ENCODE measurements at places on chromosomes 16 and 17.
A peak's percentile ranks its signal among the peaks of the same experiment; 100 is the strongest.

DNA sequence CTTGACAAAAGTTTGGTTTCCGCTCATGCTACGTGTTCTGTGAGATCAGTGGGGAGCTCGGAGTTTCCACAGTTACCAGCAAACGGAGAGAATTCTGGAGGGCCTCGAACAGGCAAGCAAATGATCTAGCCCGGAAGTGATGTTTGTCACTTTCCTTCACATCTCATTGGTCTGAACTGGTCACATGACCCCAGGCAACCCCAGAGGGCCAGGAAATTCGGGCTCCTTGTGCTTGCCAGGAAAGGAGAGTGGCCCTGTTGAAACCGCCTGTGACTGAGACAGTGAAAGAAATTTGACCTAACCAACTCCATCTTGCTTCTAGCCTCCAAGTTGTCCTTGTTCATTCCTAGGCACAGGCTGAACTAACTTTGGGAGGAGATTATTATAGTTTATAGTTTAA is 23.0 kb downstream of the SPPL2C start:
- DNase-seq = no peak

DNA sequence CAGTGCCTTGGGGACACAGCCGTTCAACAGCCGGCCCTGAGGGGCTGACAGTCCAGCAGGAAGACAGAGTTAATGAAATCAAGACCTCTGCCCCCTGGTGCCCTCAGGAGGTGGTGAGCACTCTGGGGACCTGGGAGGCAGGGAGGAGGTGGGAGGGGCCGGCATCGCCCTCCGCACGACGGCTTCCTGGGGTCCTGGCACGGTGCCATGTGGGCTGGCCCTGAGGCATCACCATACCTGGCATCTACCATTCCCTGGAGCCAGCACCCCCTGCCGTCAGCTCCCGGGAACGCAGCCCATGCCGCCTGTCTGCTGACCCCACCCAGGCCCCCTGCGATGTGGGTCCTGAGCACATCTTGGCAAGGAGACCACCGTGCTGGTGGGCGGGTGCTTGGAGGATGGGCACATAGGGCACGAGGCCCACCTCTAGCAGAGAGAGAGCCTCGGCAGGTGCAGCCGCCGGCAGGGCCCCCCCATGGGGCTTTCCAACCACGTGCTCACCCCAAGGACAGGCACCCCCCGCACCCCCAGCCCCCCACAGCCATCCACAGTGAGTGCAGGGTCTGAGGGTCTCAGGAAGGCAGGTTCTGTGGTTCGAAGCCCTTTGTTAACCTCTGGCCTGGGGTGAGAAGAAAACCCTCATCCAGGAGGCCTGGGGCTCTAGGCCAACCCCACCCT is 52.5 kb downstream of the ZFPM1 start:
- DNase-seq = peak; percentile 45

GRCh38 chr17:20735796-20736195 is 156.3 kb downstream of the CDRT15L2 start:
- DNase-seq = no peak

- DNase-seq = peak; percentile 43
Measured at GRCh38 chr17:42673885-42674754, 2.7 kb downstream of the PLEKHH3 start.

DNA sequence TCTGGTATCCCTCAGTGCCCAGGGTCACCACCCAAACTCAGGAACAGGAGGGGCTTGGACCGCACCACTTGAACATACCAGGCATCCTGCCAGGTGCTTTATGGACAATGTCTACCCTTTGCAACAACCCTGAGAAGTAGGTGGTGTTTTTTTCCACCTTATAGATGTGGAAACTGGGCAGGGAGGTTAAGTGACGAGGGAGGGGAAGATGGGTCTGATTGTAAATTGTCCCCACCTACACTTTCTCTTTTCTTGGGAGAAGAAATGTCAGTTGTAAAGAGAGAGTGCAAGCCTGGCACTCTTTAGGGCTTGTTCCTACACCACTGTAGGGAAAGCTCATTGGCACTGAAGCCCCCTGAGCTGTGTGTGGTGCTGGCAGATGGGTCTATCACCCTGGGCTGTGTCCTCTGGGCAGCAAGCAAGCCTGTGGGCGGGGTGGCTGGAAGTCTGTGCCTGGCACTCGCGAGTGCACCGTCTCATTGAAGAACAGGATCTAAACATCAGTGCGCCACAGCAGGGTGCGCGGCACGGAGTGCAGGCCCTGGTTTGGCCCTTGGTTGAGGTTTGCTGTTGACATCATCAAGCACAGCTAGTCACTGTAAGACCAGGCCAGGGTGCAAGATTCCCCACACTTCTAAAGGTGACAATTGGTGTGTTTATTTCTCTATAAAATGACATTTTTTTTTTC is 15.1 kb downstream of the NOD2 start:
- DNase-seq = peak; percentile 60

- no peak for DNase-seq
Measured at GRCh38 chr16:58588406-58588805, 41.2 kb downstream of the CNOT1 start.

DNA sequence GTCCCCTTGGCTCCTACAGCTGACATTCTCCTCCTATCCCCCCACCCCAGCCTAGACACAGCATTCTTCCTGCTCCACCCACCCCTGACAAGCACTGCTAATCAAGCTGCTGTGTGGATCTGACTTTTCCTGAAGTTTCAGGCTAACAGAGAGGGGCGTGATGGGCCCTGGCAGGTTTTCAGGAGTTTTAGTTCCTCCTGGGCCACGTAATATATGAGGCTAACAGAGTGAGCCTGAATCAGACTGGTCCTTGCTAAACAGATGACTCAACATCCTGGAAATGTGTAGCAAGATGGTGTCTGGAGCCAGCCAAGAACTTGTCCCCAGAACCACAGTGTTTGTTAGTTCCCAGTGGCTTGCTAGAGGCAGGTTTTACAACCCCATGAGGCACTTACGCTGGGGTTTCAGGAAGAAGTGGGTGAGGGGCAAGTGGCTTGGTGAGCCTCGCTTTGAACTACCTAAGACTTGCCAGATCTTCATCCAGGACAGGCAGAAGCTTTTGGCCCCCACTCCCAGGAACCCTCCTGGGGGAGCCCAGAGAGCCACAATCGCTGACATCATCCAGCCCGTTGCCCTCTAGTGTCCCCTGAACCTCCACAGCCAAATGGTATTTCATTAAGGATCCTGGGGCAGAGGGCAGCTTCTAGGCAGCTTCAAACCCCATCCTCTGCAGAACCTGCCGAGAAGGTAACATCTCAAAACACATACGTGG is 15.9 kb downstream of the TMEM92 start:
- peak; percentile 86 for DNase-seq

GRCh38 chr16:52086901-52087300 is 460.0 kb downstream of the TOX3 start:
- DNase-seq = no peak

DNA sequence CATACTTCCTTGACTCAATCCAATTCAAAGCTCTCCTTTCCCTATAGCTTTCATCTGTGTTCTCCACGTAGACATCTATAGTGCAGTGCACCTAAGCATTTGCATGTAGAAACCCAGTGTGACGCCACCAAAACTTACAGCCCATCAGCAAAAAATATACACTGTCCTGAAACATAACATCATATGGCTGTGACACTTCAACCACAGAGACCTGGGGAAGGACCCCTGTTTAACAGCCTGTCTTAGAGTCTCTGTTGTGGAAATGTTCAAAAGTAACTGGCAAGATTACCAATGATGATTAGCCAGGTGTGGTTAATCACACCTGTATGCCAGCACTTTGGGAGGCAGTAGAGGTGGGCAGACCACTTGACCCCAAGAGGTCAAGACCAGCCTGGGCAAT is 22.2 kb downstream of the GSPT1 start:
- no peak for DNase-seq

GRCh38 chr16:11105038-11105903 is 150.7 kb downstream of the SOCS1 start:
- peak; percentile 87 for DNase-seq

DNA sequence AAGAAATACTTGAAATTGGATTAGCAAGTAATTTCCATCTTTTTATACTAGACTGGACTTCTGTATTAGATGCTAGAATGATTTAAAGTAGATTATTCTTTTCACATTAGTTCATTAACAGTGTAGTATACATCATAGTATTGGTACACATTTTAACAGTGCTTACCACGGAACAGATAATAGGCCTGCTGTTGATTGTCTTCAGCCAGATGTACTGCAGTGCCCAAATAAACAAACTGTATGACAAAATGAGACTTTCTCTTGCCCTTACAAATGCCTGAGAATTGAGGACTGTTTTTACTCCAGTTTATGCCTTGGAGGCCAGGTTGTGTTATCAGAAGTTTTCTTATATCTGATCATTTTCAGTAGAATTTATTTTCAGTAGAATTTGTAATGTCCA is 631 bp downstream of the EVI2A start:
- no peak for DNase-seq

DNA sequence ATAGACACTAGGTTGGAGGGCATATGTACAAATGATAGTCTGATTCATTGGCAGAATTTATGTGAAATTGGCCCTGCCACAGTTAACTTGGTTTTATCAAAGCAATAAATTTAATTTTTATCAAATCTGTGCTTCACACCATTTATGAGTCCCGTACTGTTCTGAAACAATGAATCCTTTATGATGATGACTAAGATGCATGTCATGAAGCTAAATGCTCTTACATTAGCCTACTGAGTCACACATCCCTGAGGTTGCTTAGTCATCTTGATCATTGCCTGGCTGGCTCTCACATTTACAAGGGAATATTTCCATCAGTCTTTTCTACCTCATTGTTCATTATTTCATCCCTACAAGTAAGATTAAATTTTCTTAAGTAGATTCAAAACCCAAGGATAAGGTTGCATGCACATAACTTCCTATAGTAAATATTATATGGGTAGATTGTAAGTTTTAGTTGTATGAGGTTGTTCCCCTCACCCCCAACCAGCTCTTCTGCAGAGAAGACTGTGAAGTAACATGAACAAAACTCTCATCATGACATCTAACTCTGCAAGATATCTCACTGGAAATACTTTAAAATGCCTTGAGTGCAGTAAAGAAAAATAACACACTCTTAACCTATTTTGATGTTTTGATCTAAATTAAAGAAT is 170.7 kb downstream of the CYB561 start:
- DNase-seq = peak; percentile 73

DNA sequence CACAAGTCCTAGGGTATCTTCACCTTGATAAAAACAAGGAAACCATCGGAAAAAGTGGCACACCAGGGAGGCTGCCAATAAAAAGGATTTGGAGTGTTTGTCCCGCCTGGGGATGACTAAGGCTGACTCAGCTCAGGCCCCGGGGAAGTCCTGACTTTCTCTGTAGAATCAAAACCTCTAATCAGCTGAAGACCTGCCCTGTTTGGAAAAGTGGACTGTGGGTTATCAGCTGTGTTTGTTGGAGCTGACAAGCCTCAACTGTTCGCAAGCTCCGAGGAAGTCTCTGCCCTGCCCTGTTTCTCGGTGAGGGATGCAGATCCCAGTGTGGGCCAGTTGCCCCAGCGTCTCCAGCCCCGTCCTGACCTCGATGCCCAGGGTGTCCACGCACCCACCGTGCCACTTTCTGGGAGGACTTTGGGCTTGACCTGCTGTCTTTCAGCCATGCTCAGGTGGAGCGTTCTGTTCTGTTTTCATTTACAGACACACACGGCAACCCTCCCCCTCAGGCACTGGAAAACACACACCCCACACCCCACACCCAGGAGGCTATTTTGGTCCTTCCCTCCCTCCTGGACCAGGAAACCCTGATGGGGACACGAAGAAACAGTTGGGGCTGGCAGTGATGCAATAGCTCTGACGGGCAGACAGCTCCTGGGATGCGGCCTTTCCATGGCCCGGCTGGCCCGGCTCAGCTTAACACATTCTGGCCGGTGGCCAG is 27.6 kb upstream of the PITPNA start:
- DNase-seq = no peak

GRCh38 chr16:48607056-48607825 is 2.7 kb downstream of the N4BP1 start:
- DNase-seq = peak; percentile 21

GRCh38 chr17:44118427-44119050 is 4.9 kb downstream of the HDAC5 start:
- DNase-seq = no peak

DNA sequence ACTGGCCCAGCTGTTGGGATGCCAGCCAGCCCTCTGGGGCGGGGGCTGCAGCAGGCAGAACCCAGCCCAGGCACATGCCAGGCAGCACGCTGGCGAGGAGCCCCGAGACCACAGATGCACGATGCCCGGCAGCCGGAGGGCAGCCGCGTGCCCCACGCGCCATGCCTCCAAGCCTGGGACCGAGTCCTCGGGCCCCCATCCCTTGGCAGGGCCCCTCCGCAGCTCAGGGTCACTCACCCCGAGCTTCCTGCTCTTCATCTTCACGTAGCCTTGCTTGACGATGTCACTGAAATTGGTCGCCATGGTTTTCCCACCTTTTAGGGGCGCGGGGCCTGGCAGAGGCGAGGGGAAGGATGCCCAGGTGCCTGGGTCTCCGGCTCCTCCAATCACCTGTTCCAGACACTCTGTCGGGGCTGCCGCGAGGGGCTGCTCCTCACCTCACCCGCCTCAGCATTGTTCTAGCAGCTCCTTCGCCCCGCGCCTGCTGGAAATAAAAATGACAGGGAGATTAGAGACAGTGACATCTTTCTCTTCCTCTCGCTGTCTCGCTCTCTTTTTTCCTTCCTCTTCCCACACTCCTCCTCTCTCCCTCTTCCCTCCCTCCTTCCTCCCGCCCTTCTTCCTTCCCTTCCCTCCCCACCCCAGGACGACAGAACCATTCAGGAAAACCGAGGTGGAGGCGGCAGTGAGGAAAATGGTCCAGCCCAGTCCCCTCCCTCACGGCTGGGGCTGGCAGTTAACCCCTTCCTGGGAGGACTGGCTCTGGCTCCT is 6.9 kb downstream of the DOK4 start:
- no peak for DNase-seq

DNA sequence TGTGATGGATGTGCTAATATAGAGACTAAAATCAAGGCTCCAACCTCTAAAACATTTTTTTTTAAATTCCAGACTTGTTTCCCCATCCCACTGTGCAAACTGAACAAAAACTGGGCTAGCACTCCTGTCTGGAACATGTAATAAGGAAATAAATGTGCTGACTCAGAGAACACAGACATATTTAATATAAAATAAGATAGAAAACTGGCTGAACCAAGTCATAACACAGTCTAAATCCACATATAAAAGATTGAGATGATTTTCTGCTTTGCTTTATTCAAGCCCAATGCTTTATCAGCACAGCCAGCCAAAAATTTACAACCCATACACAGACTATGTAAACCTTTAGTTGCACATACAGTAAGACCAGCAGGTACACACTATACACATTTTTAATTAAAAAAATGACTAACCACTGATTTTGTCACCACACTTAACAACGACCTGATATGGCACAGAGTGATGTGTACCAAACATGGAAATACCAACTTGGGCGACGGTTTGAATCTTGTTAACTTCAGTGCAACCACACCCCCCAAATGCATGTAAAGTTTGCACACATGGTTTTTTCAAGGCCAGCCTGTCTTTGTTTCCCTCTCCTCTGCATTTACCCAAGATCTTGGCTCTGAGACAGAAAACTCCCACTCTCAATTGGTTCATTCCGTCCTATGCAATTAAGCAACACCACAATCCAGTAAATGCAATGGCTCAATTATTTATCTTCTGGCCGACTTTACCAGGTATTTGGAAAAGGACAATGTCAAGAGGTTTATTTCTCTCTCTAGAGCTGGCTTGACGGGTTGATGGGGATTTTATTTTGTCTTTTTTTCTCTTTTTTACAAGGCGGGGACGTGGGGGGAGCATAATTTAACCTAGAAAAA is 1.2 kb downstream of the STAT3 start:
- peak; percentile 30 for DNase-seq
